ENCODE measurements at places on chromosomes 3 and 15.

DNA sequence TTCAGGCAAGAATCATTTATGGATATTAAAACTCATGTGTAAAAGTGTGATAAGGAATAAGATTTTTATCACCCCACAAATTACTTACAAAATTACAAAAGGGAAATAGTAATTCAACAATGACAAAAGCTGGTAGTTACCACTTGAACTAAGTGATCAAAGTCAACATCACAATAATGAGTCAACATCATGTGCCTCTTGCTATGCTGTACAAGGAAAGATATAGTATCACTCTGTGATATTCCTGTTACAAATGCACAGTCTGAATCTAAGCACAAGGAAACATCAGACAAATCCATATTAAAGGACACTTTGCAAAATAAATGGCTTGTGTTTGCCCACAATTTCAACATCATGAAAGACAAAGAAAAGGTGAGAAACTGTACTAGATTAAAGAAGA is 90.5 kb upstream of the PLCL2 start:
- DNase-seq, result no peak

GRCh38 chr3:129605203-129605921 is 1.1 kb downstream of the PLXND1 start:
- DNase-seq, result no peak

- DNase-seq, result peak; percentile 6
These were observed 271.6 kb downstream of the FHIT start for GRCh38 chr3:60979461-60980341.

GRCh38 chr3:132652640-132653270 is 6.9 kb downstream of the ACAD11 start:
- peak; percentile 52 for DNase-seq

DNA sequence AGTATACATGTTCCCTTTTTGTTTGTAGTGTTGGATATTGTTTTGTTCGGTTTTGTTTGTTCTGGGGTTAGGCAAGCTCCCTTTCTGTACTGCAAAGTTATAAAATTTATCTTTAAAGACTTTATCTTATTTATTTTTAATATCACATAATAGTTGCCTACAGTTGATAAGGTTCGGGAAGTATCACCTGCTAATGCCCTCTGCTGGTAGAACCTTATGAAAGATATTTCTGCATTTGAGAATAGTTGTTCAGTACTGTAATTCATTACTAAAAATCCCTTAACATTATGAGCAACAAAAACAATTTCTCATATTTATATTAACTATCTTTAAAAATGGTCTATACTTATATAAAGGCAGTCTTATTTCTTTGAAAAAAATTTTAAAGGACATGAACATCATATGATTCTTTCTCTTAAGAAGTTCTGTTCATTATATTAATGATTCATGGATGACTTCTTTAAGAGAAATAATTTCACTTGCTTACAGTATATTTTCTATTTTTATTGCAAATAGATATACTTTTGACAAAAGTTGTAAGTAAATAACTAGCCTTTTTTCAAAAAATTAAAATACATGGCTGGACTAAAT is 1126.8 kb downstream of the SI start:
- no peak for DNase-seq

- DNase-seq, result no peak
These were observed 19.9 kb upstream of the UBE2E1 start for GRCh38 chr3:23785882-23786281.

DNA sequence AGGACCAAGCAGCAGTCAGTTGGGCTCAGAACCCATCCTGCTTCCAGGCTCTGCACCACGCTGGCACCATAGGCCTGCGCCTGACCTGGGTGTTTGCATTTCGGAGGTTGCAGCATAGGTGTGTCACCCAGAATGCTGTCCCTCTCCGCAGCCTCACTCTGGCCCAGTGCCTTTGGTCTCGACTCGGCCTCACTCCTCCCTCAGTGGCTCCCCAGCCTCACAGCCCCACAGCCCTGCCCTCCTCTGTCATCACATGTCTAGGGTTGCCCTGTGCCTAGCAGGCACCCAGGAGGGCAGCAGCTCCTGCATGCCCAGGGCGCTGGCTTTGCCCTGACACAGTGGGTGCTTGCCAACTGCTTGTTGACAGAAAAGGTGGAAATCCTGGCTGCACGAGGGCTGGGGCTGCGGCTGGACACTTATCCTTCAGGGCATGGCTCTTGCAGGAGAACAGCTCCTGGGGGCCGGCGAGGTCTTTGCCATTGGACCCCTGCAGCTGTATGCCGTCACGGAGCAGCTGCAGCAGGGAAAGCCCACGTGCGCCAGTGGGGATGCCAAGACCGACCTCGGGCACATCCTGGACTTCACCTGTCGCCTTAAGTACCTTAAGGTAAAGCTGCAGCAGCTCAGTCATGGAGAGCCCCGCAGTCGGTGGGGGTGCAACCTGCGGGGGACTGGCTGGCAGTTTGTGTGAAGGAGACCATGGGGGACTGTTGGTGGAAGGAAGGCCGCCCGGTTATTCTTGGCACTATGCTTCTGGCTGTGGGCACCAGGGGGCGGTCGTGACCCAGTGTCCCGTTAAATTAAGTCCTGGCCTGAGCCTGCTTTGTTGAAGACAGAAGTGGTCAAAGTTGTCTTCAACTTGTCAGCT is 16.2 kb downstream of the NISCH start:
- no peak for DNase-seq

DNA sequence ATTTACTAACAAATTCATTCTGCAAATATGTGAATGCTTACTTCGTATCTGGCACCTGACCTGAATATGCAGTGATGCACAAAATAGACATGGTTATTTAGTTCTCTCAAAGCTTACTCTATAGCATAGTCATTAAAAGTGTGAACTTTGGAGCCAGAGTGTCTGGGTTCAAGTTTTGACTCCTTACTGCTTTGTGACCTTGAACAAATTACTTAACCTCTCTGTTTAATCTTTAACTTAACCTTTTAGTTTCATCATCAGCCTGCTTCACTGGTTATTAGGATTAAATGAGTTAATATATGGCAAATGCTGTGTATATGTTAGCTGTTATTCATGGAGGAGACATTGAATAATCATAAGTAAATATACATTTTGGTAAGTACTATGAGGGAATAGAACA is 12.1 kb upstream of the MGA start:
- no peak for DNase-seq

GRCh38 chr3:34676436-34676835 is 878.0 kb downstream of the PDCD6IP start:
- peak; percentile 24 for DNase-seq

GRCh38 chr15:84807228-84807627 is 9.9 kb upstream of the ALPK3 start:
- DNase-seq, result no peak

- no peak for DNase-seq
These were observed 155.3 kb upstream of the MBNL1 start for GRCh38 chr3:152113413-152113812.

DNA sequence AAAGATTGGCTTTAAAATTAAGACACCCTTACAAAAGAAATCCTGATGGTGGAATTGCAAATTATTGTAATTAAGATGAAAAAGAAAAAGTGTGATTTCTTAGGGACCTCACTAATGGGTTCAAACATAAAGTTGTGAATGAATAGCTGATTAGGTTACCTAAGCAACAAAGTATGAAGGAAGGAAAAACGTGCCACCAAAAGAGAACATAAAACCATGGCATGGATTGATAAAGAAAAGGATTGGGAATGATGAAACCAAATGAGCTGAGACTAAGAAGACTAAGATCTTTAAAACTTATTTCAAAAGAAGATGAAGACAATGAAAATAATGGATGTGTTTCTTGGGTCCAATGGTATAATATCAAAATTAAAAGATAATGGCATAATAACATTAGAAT is 32.2 kb upstream of the GUCA1C start:
- DNase-seq, result no peak

- no peak for DNase-seq
These were observed 749.4 kb downstream of the PLOD2 start for GRCh38 chr3:145411605-145412004.

- no peak for DNase-seq
These were observed 6.7 kb upstream of the TMPRSS7 start for GRCh38 chr3:112027826-112028225.

DNA sequence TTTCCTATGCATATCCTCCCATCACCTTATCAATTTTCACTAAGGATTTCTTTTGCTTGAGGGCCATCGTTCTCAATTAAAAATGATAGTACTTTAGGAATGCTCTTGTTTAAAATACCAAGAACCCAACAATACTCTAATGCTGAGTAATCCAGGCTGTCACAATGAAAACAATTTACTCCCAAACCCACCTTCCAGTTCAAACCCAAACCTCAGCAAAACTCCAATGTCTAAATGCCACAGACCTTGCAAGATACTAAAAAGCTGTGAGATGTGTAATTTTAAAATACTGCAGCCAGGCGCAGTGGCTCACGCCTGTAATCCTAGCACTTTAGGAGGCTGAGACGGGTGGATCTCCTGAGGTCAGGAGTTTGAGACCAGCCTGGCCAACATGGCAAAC is 889.8 kb downstream of the ROBO1 start:
- DNase-seq, result no peak

DNA sequence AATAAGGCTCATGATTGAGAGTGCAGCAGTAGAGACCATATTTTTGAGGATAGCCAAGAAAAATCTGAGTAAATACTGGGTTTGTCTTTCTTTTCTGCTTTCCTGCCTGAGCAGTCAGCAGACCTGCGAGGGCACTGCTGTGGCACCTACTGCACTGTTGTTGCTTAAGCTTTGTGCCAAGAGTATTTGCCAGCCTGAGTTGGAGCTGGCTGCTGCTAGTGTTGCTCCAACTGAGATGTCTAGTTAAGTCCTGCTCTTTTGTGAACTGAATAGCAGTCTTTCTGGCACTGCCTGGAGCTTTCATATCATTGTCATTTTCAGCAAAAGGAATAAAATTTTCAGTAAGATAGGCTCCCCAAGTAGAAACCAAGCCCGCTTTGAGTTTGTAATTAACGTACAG is 214.5 kb upstream of the P2RY1 start:
- DNase-seq, result no peak

GRCh38 chr3:79766496-79767193 is 1.2 kb downstream of the ROBO1 start:
- no peak for DNase-seq

GRCh38 chr3:27345493-27345892 is 23.7 kb downstream of the NEK10 start:
- DNase-seq, result no peak

DNA sequence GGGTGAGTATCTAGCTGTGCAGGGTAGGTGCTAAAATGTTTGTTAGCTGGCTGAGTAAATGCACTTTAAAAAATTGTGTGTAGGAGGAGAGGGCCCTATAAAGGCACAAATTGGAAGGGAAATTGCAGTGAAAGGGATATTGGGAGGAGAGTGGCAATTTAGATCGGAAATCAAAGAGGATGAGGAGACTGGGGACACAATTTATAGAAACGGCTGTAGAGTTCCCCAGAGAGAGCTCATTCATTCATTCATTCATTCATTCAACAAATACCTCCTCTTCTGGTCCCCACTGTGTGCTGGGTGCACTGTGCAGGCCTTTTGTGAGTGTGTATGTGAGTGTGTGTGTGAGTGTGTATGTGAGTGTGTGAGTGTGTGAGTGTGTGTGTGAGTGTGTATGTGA is 2.4 kb downstream of the DNAJA4 start:
- no peak for DNase-seq

GRCh38 chr15:43286074-43286473 is 19.3 kb upstream of the TGM5 start:
- no peak for DNase-seq

- DNase-seq, result no peak
These were observed 20.3 kb downstream of the KY start for GRCh38 chr3:134630506-134630905.

- DNase-seq, result no peak
These were observed 54.0 kb downstream of the HEG1 start for GRCh38 chr3:125001557-125002413.

GRCh38 chr3:36874424-36874823 is 70.4 kb downstream of the TRANK1 start:
- DNase-seq, result no peak

DNA sequence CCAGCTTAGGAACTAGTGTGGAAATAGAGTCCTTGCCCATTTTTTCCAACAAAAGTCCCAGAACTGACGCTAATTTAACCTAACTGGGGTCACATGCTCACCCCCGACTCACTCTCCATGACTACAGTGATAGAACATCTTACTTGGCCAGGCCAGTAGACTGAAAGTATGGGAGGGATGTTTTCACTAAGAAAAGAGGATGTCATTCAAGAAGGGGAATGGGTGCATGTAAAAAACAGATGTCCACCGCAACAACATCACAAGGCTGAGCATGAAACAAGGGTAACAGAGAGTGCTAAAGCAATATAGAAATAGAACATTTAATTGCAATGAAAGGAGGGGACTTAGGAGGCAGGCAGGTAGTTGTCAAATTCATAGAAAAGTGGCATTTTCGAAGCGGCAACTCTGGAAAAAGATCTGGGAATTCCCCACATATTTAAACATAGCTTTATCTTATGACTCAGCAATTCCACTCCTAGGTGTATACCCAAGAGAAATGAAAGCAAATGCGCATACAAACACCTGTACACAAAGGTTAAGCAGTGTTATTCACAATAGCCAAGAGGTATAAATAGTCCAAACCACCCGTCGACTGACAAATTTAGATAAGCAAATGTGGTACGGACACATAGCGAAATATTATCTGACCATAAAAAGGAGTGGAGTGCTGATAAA is 41.1 kb upstream of the UBE2E2 start:
- DNase-seq, result peak; percentile 33

DNA sequence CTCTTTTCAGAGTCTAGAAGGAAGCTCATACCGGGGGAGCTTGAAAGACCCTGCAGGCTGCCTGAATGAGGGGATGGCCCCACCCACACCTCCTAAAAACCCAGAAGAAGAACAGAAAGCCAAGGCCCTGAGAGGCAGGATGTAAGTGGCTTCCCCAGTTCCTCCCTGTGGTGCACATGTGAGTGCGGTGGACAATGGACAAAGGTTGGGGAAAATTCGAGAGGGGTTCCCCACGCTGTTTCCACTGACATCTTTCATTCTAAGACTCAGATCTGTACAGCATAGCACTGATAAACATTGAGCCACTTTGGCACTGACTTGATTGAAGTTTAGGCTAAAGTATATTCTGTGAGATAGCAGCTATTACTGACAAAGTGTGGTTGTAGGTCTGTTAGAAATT is 79.5 kb upstream of the UMPS start:
- no peak for DNase-seq

DNA sequence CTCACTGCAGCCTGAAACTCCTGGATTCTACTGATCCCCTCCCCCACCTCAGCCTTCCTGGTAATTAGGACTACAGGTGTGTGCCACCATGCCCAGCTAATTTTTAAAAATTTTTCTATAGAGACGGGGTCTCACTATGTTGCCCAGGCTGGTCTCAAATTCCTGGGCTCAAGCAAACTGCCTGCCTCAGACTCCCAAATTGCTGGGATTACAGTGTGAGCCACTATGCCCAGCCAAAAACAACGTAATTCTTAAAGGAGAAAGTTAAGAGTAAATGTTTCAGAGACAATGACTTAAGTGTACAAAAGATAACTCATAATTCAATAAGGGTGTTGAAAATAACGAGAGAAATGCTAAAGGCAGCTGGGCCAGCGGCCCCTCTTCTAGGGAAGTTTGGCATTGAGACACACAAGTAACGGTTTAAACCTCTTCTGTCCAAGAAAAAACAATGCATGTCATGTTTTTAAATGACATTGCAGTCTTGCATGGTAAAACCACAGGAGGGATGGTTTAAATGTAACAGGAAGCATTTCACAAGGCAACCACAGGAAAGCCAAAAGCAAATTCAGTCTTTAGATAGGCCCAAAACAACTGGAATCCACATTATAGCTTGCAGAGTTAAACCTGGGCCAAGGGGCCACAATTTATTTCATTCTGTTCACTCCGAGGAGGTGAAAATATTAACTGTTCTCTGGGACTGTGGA is 5.1 kb downstream of the PROK2 start:
- no peak for DNase-seq

- DNase-seq, result no peak
These were observed 287.5 kb downstream of the ZPLD1 start for GRCh38 chr3:102722317-102722716.
